ENCODE measurements at places on chromosomes 2 and 18.

DNA sequence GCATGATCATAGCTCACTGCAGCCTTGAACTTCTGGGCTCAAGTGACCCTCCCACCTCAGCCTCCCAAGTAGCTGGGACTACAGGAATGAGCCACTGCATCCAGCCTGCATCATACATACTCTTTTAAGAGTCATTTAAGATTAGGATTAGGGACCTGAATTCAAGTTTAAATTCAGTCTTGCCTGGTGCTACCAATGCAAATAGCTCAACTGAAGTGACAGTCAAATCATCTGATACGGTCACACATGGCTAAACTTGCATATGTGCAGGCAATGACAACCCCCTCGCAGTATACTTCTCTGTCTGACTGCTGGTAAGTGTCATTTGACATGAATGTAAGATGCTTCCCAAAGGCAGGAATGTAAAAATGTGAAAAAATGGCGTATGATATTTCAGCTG, 31.8 kb upstream of the TMEM131 start:
- no peak for DNase-seq

DNA sequence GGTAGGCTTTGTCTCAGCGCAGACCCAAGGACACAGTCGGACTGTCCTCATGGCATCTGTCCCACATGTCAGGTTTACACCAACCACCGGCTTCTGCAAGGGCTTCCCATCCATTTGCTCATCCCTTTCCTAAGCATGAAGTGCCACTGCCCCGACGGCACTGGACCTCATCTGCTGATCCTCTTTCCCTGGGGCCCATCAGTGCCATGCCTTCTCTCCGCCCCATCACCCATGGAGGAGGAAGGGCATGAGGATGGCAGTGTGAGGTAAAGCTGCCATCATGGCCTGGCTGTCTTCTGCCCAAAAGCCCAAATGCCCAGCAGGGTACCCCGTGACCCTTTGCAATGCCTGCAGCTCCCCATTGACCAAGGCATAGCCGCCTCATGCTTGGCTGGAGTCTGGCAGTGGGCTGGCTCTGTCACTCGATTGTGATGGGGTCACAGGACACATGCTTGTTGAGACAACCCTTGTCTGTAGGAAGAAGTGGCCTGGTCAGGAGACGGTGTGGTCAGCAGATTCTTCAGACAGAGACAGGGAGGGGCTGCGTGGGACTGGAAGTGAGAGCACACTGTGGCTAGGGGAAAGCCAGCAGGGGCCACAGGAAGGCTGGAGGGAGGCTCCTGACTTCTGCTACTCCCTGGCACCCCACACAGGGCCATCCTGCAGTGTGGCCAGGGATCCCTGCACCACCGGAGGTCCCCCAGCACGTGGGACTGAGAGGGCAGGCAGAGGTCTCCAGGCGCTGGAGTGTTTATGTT, 493.7 kb upstream of the HS6ST1 start:
- no peak for DNase-seq

DNA sequence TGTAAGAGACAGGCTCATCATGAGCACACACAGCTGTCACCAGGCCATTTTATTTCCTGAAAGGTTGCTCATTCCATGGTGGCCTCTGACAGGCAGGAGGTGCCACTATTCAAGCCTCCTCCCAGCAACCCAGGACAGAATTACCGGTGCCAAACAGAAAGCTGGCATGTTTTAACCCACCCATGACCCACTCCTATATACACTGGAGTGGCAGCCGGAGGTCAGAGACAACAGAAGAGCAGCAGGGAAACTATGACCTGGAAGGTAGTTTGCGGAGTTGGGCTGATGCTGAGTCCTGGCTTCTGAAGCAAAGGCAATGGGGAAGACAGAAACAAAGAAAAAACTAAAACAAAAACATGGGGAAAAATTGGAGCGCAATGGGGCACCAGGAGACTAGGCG, 2.3 kb downstream of the RFTN2 start:
- no peak for DNase-seq

- DNase-seq, result no peak
These were observed 28.3 kb downstream of the BARD1 start for GRCh38 chr2:214781226-214781625.

DNA sequence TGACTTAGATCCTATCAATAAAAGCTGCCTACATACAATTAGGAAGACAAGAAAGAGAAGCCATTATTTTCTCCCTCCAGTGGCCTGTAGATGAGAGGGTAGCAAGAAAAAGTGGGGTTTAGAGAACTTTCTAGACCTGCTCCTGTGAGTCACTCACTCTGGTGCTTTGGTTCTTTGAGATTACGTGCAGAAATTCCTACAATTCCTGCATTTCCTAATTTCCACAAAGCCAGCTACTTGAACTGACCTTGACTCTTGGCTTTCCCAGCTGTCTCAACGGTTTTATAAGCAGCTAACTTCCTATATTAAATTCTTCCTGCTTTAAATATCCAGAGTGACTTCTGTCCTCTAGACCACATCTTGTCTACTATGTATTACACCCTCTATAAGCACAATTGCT, 899.5 kb upstream of the KLHL29 start:
- DNase-seq, result no peak

DNA sequence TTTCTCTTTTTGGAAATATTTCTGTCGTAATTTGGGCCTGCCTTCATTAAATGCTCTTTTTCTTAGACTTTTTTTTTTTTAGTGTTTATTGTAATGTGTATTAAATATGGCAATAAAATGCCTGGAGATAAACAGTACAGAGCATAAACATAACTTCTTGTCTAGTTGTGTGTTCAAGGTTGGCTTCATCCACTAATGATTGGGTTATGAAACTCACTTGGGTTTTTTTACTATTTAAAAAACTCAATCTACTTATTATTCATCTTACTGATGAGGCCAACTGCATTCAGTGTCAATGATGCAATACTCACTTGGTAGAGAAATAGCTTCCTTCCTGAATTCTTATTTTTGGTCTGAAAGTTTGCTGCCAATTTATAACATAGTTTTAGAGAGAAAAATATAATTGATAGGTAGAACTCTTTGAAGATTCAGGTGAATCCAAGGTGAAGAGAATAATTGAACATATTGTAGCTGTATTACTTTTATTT, 144.2 kb upstream of the NABP1 start:
- DNase-seq, result no peak

DNA sequence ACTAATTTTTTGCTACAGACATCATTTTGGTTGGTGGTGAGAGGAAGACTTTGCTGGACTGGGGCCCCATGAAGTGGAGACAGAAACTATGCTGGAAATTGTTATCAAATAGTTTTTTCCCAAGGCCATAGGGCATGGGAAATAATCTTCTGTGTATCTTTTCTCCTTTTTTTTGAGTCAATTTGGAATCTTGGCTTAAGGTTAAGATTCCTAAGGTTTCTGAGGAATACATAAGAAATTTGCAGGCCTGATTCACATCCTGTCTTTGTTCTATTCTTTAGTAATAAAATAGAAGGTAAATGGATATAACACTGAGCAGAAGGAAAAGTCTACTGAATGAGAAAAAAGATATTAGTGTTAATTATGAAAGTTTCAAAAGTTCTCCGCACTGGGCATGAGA, 16.6 kb downstream of the SMC6 start:
- no peak for DNase-seq

DNA sequence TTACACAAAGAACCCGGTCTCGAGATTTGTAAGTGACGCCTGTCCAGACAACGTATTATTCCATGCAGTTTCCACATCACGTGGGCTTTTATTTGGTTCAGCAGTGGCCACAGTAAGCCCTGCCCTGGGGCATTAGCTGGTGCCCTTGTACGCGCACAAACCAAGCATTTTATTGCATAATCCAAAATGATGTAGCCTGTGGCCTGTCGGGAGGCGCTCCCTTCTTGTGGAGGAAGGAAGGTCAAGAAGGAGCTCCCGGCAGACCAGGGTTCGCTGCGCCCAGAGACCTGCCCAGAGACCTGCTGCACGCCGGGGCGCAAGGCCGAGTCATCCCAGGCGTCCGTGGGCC, 179.6 kb upstream of the ALKAL2 start:
- DNase-seq, result no peak

DNA sequence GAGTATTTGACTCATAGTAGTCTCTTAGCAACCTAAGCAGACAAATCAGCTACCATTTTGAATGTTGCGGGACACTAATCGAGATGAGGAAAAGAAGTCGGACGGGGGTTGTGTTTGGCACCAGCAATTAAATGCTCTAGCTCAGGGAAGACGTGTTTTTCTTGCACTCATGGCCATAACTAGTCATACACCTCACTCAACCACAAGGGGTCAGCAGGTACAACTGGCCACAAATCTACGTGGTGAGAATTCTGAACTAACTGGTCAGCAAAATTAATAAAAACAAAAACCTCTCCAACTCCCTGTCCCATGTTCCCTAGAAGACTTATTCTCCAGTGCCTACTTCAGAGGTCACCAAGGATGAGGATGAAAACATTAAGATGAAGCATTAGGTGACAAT, 1467.8 kb downstream of the DPP10 start:
- DNase-seq, result no peak

DNA sequence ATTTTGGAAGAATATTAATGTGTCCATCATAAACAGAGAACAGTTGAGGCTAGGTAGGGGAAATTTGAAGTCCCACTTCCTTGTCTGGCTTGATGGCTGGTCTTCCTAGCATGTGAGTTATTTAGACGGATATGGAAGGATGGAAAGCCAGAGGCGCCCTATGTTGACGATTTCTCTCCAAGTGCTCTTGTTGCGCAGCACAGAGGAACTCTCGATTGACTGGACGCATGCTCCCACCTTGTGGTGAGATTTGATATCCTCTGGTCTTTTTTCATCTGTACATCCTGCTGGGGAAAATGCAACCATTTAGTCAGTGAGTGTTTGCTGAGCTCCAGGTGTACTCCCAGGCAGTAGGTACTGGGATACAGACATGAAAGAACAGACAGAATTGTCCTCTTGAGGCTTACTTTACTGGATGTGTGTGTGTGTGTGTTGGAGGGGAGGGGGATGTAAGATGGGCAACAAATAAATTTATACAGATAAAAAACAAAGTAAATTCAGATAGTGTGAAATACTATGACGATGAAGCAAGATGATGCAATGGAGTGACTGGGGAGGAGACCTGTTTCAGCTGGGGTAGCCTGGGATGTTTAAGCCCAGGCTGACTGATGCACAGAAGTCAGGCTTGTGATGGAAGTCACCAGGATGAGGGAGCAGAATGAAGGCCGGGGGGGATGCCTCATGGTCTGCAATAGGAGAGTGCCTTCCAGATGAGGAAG, 137.2 kb downstream of the TRIM43 start:
- DNase-seq, result peak; percentile 87

- DNase-seq, result no peak
These were observed 17.4 kb downstream of the AGAP1 start for GRCh38 chr2:235511187-235511661.

DNA sequence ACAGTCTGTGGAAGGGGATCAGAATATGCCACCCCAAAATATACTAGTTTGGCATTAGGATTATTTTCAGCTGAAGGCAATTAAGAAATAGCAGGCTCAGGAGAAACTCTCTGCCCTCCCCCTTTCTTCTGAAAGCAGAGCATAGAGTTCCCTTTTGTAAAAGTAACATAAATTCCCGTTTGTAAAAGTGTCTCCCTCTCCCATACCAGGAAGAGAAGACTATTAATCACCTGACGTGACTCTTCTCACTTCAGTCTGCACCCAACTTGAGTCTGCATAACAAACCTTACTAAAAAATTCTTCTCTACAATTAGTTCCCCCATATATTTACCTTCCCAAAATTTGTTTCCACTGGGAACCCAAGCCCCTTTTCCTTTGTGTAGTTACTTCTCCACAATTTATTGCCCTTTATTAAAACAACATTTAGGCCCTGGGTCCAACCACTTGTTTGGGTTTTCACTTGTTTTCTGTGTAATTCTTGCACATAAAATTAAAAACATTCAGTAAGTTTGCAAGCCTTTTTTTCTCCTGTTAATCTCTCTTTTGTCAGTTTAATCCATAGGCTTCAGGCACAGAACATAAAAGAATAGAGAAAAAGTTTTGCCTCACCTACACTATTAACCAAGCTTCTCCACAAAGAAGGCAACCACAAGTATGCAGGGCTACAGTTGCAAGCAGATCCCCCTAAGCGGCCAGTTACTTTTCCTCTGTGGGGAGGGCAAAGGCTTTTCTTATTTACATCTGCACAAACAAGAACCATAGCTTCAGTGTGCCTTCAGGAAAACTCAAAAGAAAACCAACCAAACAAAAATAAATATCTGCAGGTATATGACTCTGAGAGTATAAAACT, 107.6 kb upstream of the MSH2 start:
- no peak for DNase-seq

- no peak for DNase-seq
These were observed 66.0 kb downstream of the SMAD7 start for GRCh38 chr18:48884771-48885170.

DNA sequence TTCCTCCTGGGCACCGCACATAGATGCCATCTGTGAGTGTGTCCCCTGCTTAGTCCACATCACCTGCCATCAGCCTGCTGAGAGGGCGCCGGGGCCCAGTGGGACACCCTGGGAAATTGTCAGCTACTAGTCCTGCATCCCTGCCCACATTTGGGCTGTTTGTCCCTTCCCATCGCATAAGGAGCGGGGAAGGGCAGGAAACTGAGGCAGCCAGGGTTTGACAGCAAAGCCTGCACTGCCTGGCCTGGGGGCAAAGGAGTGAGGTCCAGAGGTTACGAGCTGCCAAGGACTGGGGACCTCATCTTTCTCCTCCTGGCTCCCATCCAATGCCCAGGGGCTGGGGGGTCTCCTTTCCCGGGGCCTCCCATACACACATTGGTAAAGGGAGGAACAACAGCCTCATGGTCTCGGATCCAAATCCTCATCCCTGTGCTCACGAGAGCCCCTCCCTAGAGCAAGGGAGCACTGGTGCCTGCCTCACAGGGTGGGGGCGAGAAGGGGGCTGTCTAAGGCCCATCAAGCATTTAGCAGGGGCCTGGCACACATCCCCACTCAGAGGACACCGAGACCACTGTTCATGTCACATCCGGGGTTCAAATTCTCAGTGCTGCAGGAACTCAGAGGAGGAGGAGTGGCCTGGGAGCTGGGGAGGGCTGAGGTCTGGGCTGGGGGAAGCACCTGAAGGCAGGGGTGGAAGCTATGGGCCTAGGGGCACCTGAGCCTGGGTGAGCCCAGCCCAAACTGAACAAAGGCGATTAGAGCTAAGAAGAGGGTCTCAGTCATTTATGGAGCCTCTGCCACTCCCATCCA, 113.8 kb downstream of the SMAD7 start:
- no peak for DNase-seq

- DNase-seq, result no peak
These were observed 453.5 kb upstream of the TNP1 start for GRCh38 chr2:217313386-217313785.

GRCh38 chr2:181784556-181784955, 104.2 kb upstream of the NEUROD1 start:
- peak; percentile 14 for DNase-seq

GRCh38 chr2:238996331-238997136, 148.6 kb downstream of the TWIST2 start:
- no peak for DNase-seq
